Stimulated activated CD4-positive, alpha-beta T cell treated with anti-CD3 and anti-CD28 coated beads, Interleukin-1b, Interleukin-23, amount 100 ng/mL, for 4 hours (primary cell): ENCODE measurements at places on chromosomes 13 and 19.

GRCh38 chr19:49746206-49746958, 16.7 kb downstream of the TSKS start:
- peak; percentile 25 for DNase-seq

DNA sequence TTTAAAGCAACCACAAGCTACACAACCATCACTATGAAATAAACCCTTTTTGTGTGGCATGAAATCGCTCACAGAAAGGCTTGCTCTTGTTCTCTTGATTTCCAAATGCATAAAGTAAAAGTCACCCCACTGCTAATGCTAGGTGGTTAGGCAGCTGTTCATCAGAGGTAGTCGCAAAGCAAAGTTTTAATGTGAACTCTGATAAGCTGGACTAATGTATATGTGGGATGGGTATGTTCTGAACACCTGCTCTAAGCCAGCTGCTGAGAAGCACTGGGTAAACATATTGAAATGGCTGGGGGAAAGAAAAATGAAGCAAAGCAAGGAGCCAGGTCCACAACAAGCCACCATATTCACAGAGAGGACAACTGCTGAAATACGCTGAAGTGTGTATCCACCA, 142.3 kb downstream of the KLF12 start:
- DNase-seq = no peak

GRCh38 chr13:87614276-87614675, 56.9 kb upstream of the SLITRK5 start:
- no peak for DNase-seq

DNA sequence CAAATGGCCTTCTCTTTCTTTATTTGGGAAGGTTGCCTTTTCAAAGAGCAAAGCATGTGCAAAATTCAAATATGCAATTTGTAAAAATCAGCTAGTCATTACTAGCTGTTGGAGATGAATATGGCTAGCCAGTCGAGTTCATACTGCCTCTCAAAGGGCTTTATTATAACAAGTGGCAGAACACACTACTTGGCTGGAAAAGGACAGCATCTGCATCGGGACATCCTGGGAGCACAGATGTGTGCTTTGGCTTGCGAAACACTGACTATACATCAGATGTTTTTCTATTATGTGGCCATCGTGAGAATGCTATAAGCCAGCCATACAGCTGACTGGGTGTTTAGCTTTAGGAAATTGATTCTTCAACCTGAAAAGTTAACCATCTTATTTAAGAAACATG, 424.2 kb downstream of the KCTD12 start:
- DNase-seq = no peak

DNA sequence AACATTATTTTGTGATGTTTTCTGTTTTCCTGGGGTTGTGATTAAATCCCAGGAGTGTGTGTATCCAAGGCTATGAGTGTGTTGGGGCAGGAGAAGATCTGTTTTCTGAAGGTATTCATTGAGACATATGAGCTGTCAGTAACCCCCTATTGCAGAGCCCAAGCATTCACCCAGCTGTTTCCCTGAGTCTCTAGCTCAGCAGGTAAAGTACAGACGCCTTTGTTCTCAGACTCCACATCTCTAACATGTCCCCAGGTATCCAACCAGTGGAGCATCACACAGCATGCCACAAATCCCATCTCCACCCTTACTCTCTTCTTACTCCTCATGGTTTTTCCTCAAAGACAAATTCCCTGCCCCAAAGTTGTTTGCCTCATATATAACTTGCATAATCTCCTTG, 213.6 kb downstream of the PCDH20 start:
- no peak for DNase-seq

- DNase-seq = no peak
These were observed 202.3 kb upstream of the KLHL1 start for GRCh38 chr13:70310396-70311119.

GRCh38 chr13:52070929-52071523, 46.5 kb downstream of the UTP14C start:
- no peak for DNase-seq

DNA sequence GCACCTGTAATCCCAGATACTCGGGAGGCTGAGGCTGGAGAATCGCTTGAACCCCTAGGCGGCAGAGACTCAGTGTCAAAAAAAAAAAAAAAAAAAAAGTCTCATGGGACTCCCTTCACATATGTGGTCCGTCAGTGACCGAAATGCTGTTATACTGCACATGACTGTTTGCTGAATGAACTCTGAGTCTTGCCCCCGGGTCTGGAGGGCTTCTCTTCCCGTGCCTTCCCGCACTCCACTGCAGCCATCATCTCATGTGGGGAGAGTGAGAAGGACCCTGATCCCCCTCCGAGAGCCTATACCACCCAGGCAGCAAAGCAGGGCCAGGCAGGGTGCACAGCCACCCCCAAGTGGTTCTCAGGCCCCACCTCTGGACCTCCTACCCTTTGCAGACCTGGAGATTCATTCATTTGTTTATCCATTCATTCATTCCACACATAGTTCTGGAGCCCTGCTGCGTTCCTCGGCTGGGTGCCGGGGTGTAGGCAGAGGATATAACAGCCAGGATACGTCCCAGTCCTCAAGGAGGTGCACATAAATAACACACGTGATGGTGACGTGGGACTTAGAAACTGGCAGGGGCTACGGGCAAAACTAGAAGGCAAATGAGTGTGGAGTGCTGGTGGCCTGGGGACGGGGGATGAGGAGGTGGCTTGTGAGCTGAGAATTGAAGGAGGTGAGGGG, 14.2 kb downstream of the NDUFA11 start:
- no peak for DNase-seq

DNA sequence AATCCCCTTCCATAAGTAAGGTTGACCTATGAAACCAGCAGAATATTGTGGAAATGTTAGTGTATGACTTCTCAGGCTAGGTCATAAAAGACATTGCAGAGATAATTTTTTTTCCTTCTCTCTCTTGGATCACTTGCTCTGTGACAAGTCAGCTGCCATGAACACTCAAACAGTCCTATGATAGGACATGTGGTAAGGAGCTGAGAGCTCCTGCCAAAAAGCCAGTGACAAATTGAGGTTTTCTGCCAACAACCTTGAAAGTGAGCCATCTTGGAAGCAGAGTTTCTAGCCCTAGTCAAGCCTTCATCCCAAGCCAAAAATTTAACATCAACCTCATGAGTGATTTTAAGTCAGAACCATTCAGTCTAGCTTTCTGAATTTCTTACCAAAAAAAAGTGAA, 270.9 kb upstream of the NBEA start:
- no peak for DNase-seq

DNA sequence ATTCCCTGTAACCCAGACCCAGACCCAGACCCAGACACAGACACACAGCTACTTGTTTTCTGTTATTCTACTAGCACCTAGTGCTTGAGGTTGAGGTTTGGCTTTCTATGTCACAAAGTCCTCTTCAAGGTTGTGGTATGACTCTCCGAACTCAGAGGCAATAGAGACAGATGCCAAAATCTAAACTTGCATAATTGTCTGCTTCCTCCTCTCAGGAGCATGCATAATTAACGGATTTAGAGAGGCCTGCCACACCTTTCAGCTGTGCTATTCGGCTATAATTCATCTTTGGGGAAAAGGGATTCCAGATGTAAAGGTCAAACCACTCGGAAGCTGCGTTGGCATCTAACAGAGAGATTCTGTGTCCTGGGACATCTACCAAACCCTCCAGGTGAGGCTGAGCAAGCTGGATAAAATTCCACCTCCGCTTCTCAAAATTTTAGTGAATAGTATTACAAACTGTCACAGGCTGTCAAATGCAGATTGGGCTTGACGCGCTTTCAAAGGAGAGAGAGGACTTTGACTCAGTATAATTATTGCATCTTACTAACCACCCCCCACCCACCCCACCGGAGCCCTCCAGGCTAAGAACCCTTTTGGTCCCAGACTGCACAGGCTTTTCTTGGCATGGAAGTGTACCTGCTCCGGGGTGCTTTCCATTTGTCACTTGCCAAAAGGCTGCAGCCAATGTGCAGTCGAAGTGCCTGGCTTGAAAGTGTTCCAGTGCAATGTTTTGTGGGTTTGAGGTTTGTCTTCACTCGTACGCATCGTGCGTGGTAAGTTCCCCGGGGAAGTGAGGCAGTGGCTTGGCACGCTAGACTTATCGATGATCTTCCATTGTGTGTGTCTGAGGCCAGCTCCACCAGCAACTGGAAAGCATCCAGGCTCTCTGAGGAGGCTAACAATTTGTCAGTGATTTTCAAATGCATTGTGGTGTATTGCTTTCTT, 194.1 kb downstream of the TDRD3 start:
- DNase-seq = no peak

DNA sequence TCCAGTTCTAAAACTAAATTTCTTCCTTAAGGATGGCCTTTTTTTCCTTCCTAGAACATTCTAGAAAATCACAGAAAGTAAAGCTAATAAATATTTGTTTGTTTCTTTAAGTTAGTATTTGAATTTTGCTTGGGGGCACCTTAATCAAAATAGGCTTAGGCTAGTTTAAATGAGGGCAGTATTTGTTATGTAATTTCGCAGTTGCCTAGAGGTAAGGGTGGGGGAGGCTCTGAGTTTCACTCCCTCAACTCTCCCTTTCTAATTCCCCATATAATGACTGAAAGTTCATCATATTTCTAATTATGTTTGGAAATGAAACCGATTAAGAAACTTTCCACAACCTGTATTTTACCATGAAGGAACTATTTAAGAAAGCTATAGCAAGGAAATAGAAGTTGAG, 40.6 kb downstream of the PCDH17 start:
- no peak for DNase-seq

DNA sequence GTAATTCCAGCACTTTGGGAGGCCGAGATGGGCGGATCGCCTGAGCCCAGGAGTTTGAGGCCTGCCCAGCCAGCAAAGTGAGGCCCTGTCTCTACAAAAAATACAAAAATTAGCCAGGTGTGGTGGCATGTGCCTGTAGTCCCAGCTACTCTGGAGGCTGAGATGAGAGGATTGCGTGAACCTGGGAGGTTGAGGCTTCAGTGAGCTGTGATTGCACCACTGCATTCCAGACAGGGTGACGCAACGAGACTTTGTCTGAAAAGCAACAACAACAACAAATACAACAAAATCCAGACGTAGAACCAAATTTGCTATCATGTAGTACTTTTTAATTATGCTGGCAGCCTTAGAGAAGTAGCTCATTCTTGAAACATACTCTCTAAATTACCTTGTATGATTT, 277.1 kb downstream of the KLF5 start:
- DNase-seq = no peak

GRCh38 chr13:77896536-77896935, 22.1 kb downstream of the EDNRB start:
- DNase-seq = no peak

- peak; percentile 75 for DNase-seq
These were observed 16.5 kb downstream of the SIGLEC7 start for GRCh38 chr19:51158474-51159129.

DNA sequence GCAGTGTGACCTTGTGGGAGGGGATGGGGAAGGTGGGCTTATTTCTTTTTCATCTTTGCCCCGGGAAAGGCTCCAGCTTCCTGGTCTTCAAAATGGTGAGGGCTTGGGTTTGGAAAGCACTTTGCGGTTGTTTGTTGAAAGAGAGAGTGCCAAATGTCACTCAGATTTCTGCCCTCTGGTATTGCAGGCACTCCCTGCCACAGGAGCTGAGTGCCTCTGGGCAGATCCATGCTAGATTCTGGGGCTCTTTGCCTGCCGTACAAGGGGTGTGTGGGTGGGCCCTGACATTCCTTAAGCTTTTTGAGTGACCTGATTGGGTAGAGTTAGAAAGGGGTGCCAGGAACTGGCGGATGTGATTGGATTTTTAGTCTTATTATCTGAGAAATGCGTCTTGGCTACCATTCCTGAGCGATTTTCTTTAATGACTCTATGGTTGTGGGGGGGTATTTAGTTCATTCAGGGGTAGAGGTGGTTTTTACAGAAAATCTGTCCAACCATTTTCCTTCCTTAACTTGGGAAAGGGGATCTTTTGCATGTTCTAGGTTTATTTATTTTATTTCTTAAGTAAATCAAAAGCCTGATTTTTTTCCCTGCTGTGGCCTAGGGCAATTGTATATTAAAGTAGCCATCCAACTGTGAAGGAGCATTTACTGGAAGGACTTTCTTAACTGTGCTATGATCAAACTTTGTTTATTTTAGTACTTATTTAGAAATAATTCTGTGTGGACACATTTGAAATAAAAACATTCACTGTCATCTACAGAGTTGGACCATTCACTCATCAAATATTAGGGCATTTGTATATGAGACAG, 3.2 kb downstream of the ARHGAP35 start:
- no peak for DNase-seq

- no peak for DNase-seq
These were observed 15.1 kb downstream of the ZNF160 start for GRCh38 chr19:53088091-53088490.

DNA sequence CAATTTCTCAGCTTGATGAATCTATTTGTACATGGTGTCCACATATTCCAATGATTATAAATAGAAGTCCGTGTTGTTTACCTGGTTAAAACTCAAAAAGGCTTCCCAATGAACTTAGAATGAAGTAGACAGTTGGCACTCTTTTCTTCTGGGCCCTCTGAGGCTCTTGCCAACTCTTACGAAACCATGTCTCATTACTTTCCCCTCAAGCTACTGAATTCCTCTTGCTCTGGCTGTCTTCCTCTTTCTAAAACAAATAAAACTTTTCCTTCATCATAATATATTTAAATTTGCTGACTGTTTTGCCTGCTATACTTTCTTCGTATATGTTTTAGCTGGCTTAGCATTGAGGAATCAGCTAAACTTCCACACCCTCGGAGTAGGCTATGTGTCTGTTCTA, 139.7 kb downstream of the SLITRK6 start:
- DNase-seq = no peak

DNA sequence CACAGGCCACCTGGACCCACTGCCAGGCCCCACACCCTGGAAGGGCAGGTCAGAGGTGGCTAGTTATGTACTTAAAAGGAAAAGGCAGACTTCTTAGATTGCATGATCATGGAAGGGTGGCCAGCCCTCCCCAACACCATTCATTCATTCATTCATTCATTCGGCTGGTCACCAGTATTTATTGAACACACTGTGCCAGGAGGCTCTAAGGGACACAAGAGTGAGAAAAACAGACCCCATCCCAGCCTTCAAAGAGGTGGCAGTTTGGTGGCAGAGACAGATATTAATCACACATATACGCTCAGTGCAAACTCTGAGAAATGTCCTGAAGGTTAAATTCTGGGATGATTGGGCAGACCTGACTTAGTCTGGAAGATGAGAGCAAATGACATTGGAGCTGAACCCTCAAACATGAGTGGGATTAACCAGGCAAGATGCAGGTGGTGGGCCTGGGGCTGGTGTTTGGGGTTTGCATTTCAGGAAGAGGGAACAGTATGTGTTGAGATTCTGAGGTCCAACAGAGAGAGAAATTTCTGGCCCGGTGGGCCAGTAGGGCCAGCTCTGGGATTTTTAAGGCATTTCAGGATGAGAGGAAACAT, 147.5 kb downstream of the ZNF536 start:
- DNase-seq = no peak

DNA sequence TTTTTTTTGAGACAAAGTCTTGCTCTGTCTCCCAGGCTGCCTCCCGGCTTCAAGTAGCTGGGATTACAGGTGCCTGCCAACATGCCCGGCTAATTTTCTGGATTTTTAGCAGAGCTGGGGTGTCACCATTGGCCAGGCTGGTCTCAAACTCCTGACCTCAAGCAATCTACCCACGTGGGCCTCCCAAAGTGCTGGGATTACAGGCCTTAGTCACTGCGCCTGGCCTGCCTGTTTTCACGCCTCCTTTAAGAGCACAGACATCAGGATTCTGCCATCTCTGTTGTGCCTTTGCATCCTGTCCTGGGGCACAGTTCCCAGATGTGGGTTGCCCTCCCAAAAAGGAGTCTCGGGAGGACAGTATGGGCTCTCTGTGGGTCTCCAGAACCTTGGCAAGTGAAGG, 2.5 kb upstream of the PRAM1 start:
- DNase-seq = no peak
